ENCODE measurements at places on chromosomes 1 and 21. TPM values are rescaled to one million over a fixed set of nuclear protein-coding genes. Genes with fewer than 3 reads are reported as not detected.

GRCh38 chr1:113870778-113871177 lies 734 bp downstream of the PTPN22 start:
- peak; percentile 54 for DNase-seq

Gene KCNJ15
- total RNA-seq: not detected

Gene MAP10
- total RNA-seq: 2.8 TPM

Gene ACTL8
- total RNA-seq: not detected

DNA sequence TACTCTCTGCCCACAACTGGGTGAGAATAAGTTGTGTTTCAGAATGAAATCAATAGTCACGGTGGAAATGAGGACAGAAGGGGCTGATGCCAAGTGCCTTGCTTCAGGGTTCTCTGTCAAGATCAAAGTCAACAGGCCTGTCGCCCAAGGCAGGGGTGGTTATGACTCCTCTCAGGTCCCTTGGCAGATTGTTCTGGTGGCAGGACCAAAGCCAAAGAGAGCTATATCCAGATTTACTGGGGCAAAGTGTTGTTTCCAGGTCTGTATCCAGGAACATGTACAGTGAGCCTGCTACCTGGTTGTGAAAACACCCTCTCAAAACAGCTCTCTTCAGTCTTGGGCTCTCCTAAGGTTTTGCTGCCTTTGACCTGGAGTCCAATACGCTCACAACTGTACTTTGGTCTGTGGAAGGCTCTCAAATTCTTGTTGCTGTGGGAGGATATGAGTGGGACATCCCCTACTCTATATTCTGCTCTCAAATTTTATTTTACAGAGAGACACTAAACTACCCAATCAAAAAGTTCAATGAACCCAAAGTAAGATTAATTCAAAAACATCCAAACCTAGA lies 175.1 kb upstream of the ETV3 start:
- DNase-seq: no peak

- DNase-seq: peak; percentile 87
Observed at GRCh38 chr1:9239622-9240401, 5.2 kb downstream of the H6PD start.

GRCh38 chr1:89608319-89608983 lies 24.5 kb upstream of the LRRC8C start:
- DNase-seq: peak; percentile 86

GRCh38 chr1:232878086-232878485 lies 72.3 kb upstream of the NTPCR start:
- DNase-seq: no peak

Gene OVAAL
- not detected for total RNA-seq

DNA sequence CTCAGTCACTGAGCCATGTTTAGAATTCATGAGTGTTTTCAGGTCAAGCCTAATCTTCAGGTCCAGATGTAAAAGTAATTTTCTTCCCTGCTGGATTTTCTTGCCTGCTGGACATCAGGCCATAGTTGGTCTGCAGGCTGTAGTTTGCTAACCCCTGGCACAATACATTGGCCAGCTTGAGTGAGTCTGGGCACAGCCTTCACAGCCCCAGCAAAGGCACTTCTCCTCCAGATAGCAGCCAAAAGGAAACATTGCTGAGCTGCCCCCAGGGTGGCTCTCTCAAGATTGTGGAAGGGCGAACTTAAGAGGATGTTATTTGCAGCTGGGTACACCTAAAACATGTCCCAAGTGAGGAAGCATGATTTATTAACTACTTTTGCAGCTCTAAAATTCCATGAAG lies 126.8 kb downstream of the PIK3R3 start:
- DNase-seq: no peak

DNA sequence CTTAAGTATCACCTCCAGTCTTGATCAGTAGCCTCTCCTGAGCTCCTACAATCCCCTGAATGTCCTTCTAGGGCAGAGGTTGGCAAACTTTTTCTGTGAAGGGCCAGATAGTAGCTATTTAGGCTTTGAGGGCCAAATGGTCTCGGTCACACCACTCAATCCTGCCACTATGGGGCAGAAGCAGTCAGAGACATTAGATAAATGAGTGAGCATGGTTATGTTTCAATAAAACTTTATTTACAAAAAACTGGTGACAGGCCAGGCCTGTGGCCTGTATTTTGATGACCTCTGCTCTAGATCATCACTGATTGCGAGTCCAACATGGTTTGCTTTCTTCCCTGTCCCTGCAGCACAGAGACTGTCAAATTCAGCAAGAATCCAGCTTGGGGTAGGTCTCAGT lies 36.3 kb downstream of the LRP8 start:
- no peak for DNase-seq

- DNase-seq: no peak
Observed at GRCh38 chr1:12634156-12634555, 9.7 kb upstream of the AADACL4 start.

DNA sequence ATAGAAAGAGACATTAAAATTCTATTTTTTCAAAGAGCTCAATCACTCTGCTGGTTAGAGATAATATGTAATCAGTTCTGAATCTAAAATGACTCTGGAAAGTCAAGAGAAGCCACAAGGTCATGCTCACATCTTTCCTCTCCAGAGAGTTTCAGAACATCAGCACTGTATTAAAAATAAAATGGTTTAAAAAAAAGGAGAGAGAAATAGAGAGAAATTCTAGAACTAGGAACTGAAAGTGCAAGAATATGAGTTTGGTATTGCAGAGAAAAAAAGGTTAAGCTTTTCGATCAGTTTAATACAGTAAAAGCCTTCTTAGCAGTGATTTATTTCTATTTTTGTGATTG lies 44.0 kb upstream of the DIPK1A start:
- DNase-seq: no peak

Gene PRR9
- total RNA-seq: not detected

Gene TMEM51
- total RNA-seq: not detected

All from activated CD8-positive, alpha-beta memory T cell treated with anti-CD3 and anti-CD28 coated beads, Interleukin-2, amount 10 ng/mL, durations not matched to agents 7 days and 5 days (primary cell).